ENCODE measurements at places on chromosomes 12 and 14.

- no peak for DNase-seq
These were observed 12.2 kb upstream of the ITPR2 start for GRCh38 chr12:26845057-26845666.

GRCh38 chr14:92452471-92452870, 61.1 kb upstream of the RIN3 start:
- DNase-seq: no peak

GRCh38 chr12:89895591-89895990, 187.0 kb upstream of the ATP2B1 start:
- DNase-seq: no peak

- no peak for DNase-seq
These were observed 196.6 kb upstream of the KRR1 start for GRCh38 chr12:75707983-75708382.

GRCh38 chr14:80954687-80955299, 628 bp upstream of the TSHR start:
- peak; percentile 45 for DNase-seq

DNA sequence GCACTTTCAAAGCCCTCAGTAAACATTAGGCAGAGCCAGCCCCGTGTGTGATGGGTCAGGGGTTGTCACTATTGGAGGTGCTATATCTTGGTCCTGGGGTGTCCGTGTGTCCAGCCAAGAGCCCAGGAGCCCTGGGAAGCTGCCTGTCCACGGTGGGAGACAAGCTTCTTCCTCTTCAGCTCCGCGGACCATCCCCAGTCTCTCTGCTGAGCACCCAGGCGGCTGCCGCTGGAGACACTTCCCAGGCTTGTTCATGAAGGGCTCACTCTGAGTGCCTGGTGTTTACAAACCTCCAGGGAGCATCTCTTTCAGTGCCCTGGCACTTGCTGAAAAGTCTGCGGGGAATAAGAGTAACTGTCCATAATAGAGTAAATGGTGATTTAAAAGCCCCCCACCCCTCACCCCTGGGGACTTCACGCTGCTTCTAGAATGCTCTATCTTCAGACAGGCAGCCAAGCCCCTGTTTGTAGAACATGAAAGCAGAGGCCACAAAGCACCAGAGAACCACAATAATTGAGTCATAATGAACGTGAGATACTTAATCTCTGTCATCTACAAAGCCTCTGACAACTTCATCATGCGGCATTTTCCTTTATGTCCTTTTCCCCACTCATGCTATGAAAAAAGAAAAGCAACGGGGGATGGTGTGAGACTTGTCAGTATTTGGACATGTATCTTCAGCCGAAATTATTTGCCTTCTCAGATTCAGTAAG, 178.6 kb downstream of the TMEM132C start:
- DNase-seq: no peak

DNA sequence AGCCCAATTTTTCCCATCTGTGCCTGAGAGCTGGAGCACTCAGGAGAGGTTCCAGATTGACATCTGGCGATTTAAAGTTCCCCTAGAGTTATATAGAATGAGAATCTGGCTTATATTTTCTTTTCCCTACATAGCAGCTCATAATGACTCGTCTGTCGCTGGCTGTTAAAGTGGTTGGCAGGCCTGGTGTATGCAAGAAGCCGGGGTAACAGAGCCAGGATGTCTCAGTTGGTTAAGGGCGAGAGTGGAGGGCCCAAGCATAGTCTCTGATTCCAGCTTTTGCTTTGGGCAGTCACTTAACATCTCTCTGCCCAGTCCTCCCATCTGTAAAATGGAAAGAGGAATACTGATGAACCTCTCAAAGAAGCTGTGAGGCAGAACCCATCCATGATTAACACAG, 751.6 kb downstream of the NOVA1 start:
- DNase-seq: no peak

GRCh38 chr12:69657376-69658137, 41.5 kb downstream of the BEST3 start:
- no peak for DNase-seq

- DNase-seq: no peak
These were observed 170.0 kb upstream of the DAAM1 start for GRCh38 chr14:59018460-59018859.

- no peak for DNase-seq
These were observed 123.8 kb upstream of the LRFN5 start for GRCh38 chr14:41482861-41483260.

- no peak for DNase-seq
These were observed 1.8 kb upstream of the CKAP4 start for GRCh38 chr12:106249411-106250135.

DNA sequence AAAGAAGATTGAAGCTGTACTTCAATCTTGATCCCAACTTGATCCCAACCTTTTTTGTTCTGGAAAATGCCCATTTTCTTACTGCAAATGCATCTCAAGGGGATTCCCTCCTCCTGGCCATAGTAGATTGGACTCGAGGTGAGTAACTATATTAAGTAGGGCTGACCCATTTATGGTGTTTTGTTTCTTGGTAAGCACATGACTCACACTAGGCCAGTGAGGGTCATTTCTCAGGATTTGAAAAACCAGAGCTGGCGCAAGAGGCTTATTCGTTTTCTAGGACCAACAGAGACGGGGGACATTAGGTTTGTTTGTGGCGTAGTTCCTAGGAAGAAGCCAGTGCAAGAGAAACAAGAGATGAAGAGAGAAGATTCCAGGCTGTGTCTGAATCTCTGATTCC, 51.4 kb downstream of the MRPL42 start:
- DNase-seq: no peak

DNA sequence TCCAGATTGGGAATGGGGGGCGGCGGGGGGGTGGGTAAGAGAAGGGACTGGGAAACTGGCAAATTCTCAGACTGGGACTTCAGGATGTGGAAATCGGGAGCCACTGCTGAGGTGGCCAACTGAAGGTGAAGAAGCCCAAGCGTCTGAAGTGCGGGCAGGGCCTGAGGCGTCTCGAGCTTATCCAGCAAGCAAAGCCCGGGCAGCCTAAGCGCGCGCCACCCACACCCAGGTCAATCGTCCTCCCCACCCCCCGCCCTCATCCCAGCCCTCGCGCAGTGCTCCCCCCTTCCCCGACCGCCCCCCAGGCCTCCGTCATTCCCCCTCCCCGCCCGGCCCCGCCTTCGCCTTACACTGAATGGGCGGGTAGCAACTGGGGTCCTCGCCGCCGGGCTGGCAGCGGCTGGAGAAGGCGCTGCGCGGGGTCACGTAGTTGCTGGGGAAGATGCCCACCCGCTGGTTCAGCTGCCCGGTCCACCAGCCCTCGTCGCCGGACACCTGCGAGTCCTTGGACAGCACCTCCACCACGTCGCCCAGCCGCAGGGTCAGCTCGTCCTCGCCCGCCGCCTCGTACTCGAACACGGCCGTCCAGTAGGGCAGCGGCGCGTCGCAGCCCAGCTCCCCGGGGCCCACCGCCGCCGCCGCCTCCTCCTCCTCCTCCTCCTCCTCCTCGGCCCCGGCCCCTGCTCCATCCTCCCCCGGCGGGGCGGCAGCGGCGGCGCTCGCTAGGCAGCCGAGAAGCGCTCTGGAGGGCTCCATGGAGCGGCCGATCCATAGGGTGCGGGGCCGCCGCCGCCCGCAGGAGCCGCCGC, 693 bp downstream of the MAP3K9 start:
- peak; percentile 43 for DNase-seq

DNA sequence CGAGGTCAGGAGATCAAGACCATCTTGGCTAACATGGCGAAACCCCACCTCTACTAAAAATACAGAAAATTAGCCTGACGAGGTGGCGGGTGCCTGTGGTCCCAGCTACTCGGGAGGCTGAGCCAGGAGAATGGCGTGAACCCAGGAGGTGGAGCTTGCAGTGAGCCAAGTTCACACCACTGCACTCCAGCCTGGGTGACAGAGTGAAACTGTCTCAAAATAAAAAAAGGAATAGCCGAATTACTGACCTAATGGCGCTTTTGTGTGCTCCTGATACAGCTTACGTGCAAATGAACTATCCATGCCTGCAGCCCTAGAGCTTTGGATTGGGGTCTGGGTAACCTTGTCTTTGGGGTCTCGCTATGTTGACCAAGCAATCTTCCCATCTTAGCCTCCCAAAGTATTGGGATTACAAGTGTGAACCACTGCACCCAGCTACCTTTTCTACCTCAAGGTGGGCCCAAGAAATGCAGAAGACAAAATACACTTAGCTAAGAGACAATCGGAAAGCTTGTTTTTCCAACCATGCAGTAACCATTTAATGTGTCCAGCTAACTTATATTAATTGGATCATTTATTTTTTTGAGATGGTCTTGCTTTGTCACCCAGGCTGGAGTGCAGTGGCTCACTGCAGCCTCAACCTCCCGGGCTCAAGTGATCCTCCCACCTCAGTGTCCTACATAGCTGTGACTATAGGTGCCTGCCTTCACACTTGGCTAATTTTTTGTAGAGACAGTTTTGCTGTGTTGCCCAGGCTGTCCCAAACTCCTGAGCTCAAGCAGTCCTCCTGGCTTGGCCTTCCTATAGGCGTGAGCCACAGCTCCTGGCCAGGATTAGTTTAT, 5.5 kb downstream of the PABPN1 start:
- no peak for DNase-seq

DNA sequence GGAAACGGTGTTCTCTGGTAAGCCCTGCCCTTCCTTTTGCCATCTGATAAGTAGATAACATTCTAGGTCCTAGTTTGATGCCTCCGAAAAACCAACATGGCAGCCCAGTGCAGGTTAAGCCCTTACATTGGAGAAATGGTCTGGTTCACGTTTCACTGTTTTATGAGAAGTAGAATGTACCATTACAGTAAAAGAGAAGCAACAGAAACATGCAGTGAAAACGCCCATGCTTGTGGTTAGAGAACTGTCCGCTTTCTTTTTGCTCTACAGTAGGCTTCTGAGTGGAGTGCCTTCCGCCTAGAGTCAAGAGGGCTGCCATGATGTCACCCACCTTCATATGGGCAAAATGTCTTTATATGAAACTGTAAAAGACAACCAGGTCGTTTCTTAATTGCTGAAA, 190.4 kb upstream of the BCL2L14 start:
- DNase-seq: no peak
